ENCODE measurements at places on chromosomes 2 and 18.

GRCh38 chr2:196160101-196160500, 11.3 kb downstream of the STK17B start:
- DNase-seq = no peak

- no peak for DNase-seq
Measured at GRCh38 chr2:2333076-2333475, 2.0 kb upstream of the MYT1L start.

DNA sequence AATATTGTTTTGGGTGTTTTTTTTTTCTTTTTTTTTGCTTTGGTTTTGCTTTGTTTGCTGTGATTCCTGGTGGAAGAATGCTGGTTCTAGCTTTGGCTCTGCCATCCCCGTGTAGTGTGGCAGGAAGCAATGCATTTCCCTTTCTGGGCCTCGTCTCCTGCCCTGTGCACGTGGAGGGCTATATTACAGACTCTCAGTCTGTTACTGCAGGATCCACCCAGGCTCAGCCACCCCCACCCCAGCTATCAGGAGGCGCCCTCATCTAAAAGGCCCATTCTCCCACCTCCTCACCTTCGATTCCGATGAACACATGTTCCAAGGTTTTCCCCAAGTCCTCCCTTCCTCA, 152.3 kb downstream of the TFCP2L1 start:
- DNase-seq = no peak

DNA sequence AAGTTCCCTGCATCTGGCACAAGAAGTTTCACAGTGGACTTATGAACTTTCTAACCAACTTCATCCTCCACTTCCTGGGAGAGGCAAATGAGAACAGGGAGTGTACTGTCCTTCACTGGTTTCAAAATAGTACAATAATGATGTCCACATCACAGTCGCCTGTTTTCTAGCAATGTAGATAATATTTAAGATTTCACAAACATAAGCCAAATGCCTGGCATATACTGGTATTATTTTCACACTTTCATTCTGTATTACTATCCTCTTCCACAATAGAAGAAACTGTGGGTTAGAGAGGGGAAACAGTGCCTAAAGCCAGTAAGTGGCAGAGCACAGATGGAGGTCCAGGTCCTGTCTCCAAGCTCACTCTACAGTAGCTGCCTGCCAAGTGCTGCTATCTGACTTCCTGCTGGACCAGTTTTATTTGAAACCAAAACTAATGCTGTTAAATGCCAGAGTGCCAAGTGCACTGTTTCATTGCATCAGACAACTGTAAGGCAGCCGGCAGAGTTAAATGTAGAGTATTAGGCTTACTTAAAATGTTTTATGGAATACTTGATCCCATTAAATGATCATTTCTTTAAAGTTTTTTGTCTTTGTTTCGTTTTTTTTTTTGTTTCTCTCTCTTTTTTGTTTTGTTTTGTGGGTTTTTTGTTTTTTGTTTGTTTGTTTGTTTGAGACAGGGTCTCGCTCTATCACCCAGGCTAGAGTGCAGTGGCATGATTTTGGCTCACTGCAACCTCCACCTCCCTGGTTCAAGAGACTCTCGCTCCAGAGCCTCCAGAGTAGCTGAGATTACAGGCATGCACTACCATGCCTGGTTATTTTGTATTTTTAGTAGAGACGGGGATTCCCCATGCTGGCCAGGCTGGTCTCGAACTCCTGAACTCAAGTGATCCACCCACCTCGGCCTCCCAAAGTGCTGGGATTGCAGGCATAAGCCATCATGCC, 15.1 kb downstream of the COBLL1 start:
- DNase-seq = no peak

GRCh38 chr2:108228006-108228405, 11.8 kb upstream of the SULT1C3 start:
- no peak for DNase-seq
